EL (cell line): ENCODE measurements at places on chromosomes 5 and 9.

DNA sequence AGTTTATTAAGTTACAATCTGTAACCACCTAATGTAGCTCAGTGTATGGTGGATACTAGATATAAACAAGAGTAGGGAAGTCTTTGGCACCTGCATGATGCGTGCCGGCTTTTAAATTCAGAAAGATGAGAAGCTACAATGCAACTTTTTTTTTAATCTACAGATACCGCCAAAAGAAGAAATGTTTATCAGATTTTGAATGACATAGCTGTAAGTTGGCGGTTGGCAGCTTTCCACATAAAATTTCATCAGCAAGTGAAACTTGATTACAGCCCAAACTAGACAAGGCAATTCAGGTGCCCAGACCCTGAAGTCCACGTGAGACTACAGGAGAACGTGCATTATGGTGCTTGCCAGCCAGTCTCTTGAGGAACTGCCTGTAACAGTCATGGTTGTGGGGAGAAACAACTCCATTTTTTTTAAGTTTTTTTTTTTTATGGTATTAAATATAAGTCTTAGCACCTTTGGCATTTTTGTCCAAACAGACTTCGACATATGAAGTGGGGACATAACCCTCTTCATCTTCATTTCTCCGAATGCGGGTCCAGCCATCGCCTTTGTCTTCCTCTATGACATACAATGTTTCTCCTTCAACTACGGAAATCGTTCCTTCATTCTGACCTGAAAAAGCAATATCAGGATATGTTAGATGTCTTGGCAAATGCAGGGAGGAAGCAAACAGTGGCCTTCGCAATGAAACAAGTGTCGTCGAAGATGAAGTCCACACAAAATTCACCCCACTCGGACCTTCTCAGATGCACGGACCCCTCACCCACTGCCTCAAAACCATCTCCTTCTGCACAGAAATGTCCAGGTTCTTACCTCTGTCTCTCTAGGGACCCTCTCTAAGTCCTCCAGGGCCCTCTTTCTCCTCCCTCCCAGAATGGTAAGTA is 60.4 kb downstream of the USP20 start:
- DNase-seq: no peak

GRCh38 chr5:157857816-157858526 is 974 bp downstream of the CLINT1 start:
- peak; percentile 25 for DNase-seq

DNA sequence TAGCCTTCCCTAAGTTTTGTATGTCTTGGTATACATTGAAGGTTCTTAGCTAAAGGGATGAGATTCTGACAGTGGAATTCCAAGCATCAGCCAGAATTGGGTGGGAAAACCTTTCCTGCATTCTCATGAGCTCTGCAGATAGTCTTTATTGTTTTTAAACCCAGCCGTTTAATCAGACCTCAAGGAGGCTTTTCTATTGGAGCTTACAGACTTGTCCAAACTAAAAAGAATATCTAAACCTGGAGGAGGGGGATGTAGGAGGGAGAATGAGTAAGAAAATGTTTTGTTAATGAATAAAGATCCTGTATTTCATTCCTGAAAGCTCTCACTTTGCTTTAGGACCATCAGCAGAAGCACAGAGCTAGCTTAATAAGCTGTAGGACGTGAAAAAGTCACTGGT is 41.7 kb downstream of the EBF1 start:
- no peak for DNase-seq

DNA sequence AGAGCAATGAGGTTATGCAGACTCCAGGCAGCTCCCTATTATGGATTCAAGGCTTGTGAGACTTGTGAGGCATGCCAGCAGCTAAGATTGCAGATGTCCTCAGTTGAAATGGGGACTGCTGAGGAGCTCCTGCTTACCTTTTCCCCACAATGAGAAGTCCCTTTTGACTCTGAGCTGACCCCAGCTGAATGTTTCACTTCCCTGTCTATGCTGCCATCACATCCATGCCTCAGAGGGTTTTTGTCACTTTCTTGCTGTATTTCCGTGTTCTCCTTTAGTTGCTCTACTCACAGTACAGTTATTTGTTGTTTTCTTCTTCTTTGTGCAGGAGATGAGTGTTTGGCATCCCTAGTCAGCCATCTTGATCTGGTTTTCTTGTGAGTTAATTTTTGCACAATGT is 18.8 kb upstream of the OR2S2 start:
- no peak for DNase-seq

- no peak for DNase-seq
Observed at GRCh38 chr5:151151263-151151660, 6.3 kb downstream of the ANXA6 start.

GRCh38 chr9:6106711-6107339 is 91.4 kb upstream of the RANBP6 start:
- peak; percentile 40 for DNase-seq

DNA sequence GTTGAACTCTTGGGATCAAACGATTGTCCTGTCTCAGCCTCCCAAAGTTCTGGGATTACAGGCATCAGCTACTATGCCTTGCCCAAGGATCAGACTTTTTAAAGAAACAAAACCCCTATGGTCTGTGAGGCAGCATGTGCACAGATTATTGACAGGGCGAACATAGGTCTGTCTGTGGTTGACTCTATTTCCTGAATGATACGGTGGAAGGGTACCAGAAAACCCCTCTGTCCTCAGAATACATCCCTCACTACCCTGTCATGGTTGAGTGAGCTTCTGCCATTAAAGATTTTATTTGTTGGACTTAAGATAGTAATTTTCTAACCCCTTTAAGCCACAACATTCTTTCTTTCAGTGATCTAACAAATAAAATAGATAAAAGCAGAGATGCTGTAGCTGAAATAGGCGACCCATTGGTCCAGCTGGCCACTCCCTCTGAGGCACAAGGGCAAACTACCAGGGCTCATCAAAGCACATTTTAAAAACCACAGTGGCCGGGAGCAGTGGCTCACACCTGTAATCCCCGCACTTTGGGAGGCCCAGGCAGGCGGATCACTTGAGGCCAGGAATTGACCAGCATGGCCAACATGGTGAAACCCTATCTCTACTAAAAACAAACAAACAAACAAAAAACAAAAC is 84.9 kb upstream of the ANKRD55 start:
- no peak for DNase-seq

GRCh38 chr5:146283344-146283761 is 55.3 kb upstream of the POU4F3 start:
- peak; percentile 97 for DNase-seq

DNA sequence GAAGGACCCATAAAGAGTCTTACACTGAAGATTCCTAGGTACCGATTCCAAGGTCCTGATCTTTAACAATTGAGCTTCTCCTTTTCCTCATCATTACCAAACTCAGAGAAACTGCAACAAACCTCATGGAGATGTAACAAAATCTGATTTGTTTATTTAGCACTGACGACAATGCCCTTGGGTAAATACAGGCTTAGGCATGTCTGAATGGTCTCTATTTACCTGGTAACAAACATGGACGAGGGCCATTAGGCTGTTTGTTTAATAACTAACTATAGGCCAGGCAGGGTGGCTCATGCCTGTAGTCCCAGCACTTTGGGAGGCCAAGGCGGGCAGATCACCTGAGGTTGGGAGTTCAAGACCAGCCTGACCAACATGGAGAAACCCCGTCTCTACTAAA is 333.3 kb downstream of the AGTPBP1 start:
- no peak for DNase-seq

GRCh38 chr5:5454391-5454790 is 31.9 kb downstream of the ICE1 start:
- no peak for DNase-seq

- no peak for DNase-seq
Observed at GRCh38 chr9:105318729-105319191, 74.3 kb downstream of the SLC44A1 start.

GRCh38 chr9:86096386-86096785 is 3.0 kb downstream of the GOLM1 start:
- peak; percentile 50 for DNase-seq

DNA sequence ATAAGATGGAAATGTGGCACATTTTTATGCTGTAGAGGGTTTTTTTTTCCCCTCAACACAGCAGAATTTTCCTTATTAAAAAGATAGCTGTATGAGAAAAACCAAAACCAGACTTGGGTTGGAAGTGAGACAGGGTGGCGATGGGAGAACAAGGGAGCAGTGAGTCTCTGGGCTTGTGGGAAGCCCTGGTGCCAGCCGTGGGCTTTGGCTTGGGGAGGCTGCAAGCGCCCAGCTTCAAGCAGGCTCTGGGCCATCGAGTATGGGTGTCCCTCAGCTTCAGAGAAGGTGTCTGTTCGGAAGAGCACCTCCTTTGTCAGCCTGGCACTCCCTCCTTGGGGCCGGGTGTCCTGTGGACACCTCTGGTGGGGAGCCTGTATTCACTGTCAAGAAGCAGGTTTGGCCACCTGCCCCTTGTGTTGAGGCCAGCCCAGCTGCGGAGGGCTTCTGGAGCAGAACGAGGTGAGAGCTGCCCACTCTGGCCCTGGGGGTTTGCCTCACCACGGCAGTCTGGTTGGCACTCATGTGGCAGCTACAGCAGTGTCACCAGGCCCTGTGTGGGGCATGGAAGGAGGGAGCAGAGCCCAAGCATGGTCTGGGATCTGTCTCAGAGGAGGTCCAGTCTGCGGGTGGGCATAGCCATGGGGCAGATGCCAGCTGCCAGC is 37.6 kb upstream of the ANGPTL2 start:
- DNase-seq: no peak
